HT1080 (cell line): ENCODE measurements at places on chromosomes 2 and 18. TPM values are rescaled to one million over a fixed set of nuclear protein-coding genes. Genes with fewer than 3 reads are reported as not detected.

GRCh38 chr2:216327447-216327935, 44.8 kb downstream of the MARCHF4 start:
- DNase-seq: no peak

- no peak for DNase-seq
Observed at GRCh38 chr2:120439637-120440384, 93.9 kb downstream of the INHBB start.

ABHD1 gene
- total RNA-seq: not detected in 2 replicates

DNA sequence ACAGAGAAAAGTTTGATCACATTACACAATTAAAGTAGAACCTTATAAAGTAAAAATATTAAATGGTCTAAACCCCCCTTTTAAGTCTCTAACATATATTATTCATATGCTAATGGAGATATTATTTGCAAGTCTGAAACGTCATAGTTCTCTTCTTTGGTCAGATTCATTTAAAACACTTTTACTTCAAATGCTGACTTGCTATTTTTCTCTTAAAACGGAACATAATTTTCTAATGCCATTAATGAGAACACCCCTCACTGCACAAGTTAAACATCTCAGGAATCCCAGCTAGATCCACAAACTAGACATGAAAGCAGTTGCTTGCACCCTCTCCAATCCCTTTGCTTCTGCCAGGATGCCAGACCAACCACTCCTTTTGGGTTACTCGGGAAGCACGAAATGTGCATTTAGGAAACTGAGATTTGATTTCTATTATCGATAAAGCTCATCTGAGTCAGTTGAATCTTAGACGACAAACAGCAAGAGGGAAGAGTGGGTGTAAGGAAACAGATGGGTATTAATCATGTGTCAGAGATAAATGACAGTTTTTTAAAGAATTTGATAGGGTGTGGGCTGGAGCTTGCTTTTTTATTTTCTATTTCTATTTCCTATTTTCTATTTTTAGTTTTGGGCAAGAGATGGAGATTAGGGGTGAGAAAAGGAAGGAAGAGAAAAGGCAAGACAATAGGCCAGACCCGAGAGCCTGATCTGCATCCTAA, 1.5 kb downstream of the ADD2 start:
- DNase-seq: no peak

FBLN7 gene
- 0.03 TPM in 2 replicates for total RNA-seq

GRCh38 chr2:28163627-28164279, 228.9 kb upstream of the FOSL2 start:
- DNase-seq: no peak

DNA sequence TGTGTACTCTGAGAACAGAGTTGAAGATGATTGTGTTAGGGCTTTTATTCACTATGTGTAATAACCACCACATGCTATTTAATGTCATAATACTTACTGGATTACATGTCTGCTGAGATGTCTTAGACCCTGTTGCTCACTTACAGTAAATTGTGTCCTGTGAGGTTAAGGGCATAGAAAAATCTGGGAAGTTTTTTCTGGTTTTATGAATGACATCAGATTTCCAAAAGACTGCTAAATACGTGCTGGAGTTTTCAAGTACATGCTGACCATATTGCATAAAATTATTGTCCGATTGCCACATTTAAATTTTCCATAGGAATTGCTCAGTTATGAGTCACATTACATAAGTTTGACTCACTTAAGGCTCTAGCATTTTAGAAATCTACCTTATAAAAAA, 96.7 kb upstream of the COL5A2 start:
- peak; percentile 79 for DNase-seq

- DNase-seq: no peak
Observed at GRCh38 chr2:190050001-190050400, 12.5 kb downstream of the MSTN start.

DNA sequence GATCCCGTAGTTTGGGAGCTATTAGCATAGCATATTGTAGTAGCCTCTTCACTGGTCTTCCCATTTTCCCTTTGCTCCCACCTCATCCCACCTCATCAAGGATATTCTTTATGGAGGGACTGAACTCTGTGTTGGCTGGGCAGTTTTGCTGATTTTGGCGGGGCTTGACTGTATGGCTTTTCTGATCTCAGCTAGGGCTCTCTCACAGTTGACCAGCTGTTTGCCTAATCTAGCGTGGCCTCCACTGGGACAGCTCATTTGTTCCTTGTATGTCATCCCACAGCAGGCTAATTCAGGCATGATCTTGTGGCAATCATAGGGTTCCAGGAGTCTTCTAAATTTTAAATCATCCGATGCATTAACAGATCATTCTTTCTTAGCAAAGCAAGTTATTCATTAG, 30.2 kb upstream of the MTX2 start:
- DNase-seq: no peak

GRCh38 chr18:78582181-78582709, 397.4 kb upstream of the SALL3 start:
- DNase-seq: no peak

- peak; percentile 79 for DNase-seq
Observed at GRCh38 chr2:240374085-240374907, 61.2 kb upstream of the GPC1 start.

GRCh38 chr2:207970147-207970825, 55.0 kb downstream of the PLEKHM3 start:
- DNase-seq: no peak

GRCh38 chr18:55833543-55833942, 245.6 kb upstream of the TCF4 start:
- DNase-seq: peak; percentile 99

DNA sequence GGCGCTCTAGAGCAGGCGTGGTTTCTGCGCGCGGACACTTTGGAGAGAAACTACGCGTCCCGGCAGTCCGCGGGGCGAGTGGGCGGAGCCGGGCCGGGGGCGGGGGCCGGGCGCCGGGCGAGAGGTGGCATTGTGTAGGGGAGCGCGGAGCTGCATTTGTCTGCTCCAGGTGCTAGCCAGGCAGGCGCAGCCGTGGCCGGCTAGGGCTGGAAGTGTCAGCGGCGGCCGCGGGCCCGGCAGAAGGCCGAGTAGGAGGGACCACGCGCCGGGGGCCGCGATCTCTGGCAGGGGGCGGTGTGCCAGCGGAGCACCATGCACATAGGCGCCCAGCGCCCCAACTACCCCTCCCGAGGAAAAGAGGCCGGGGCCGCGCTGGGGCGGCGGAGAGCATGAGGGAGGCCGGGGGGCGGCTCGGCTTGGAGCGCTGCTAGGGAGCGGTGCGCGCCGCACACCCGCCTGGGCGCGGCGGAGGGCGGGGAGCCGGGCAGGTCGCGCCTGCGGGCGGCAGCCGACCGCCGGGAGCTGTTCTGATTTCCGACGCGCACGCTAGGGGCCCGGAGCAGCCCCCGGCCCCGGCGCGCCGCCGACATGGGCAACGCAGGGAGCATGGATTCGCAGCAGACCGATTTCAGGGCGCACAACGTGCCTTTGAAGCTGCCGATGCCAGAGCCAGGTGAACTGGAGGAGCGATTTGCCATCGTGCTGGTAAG, at the start of gene FMNL2:
Gene FMNL2, plus strand, starts transcription at position 159 of the 710 bp plus-strand sequence.
- DNase-seq: peak; percentile 80

GRCh38 chr2:164061129-164061746, 325.4 kb upstream of the FIGN start:
- peak; percentile 31 for DNase-seq

DNA sequence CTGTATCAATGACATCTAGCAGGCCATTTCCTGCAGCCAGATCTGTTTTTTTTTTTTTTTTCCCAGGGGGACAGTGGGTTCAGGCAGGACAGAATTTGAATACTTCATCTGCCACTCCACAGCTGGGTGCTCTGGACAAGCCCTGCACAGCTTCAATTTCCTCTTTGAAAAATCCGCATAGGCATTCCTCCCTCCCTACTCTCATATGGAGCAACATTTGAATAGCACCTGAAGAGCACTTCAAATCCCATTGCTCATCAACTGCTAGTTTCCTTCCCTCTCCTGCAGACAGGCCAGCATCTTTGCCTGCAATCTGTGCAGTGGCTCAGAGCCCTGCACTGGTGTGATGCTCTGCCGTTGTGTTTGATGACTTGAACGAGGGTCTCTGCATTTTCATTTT, 326.3 kb downstream of the TSN start:
- DNase-seq: no peak

DNA sequence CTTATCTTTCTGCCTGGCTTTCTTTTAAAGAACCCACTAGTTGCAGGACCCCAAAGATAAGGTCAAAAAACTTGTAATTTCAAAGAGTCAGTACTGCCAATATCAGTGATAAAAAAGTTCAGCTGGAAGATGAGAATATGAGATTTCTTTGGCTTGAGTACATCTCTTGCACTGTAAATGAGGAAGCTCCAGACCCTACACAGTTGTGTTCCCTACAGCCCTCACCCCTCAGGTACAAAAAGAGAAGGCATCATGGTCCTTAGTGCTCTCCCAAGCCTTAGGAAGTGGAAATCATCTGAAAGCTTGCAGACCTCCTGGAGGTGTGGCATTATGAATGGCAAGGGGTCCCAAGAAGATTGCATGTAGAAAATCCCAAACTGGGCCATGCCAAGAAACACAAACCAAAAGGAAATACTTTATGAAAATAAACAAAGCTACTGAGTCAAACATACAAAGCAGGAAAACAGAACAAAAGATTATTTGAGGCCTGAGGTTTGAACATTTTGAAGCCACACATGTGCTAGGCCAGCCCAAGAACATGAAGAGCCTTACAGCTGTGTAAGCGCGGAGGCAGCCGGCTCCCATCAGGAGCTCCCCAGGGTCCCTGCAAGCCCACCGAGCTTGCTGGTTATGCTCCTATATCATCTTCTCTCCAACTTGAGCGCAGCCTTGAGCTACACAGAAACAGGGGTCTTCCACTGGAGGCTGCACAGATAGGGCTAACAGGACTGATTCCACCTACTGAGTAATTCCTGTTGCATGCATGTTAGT, 217.0 kb downstream of the OSR1 start:
- no peak for DNase-seq
